ENCODE measurements at places on chromosomes 6 and 20. TPM values are rescaled to one million over a fixed set of nuclear protein-coding genes. Genes with fewer than 3 reads are reported as not detected.

The ROMO1 gene
- 561 TPM for total RNA-seq

The PSORS1C1 gene
- under 0.01 TPM for total RNA-seq

The CCN2 gene
- total RNA-seq = 135 TPM

The CCN6 gene
- total RNA-seq = not detected

The BMP6 gene
- 1.2 TPM for total RNA-seq

The CGAS gene
- 7.1 TPM for total RNA-seq

The POU5F1 gene
- total RNA-seq = not detected

The TFAP2B gene
- not detected for total RNA-seq

The KCNS1 gene
- not detected for total RNA-seq

The NRN1 gene
- total RNA-seq = 0.13 TPM

The EYS gene
- not detected for total RNA-seq

Data from epithelial cell of alveolus of lung (primary cell).